Foreskin fibroblast (primary cell): ENCODE measurements at places on chromosomes 11 and 22.

DNA sequence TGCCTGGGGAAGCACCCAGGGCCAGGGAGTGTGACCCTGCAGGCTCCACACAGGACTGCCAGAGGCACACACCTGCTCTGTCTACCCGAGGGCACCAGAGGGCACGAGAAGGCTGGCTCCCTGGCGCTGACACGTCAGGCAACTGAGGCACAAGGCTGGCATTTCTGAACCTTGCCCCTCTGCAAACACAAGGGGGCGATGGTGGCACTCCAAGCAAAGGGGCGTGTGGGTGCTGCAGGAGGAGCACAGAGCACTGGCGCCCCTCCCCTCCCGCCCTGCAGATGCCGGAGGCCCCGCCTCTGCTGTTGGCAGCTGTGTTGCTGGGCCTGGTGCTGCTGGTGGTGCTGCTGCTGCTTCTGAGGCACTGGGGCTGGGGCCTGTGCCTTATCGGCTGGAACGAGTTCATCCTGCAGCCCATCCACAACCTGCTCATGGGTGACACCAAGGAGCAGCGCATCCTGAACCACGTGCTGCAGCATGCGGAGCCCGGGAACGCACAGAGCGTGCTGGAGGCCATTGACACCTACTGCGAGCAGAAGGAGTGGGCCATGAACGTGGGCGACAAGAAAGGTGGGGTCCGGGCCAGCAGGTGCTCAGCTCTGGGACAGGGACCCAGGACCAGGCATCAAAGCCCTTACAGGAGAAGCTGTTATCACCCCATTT is 20.8 kb upstream of the TXNRD2 start:
- peak; percentile 73 for DNase-seq

DNA sequence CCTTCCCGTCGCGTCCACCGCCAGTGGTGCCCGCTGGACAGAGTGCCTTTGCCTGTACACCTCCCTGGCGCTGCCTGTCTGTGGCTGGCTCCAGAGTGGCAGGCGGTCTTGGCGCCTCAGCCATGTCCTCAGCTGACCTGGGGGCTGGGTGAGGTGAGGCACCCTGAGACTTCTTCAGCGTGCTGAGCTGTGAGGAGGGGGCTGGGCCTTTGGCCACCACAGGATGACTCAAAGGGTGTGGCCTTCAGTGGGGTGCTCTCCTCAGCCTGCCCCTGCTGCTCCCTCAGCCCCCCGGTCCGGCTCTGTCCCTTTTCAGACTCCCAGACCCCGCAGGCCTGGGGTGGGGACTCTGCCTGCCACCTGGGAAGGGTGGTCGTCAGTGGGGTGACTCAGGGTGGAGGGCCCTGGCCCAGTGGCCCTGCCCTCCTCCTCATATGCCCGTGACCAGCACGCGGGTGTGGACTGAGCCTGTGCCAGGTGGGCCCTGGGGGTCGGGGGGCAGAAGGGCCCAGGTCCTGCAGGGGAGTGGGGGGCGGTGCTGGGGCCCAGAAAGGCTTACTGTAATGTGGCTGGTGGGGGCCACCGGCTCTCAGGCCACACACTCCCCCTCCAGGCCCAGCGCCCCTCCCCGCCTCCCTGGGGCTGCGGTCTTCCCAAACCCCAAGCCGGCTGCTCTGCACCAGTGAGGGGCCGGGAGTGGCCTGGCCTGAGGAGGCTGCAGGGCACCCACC is 15.9 kb downstream of the CRELD2 start:
- peak; percentile 20 for DNase-seq

GRCh38 chr11:29916040-29916439 is 100.8 kb downstream of the KCNA4 start:
- DNase-seq = no peak

- DNase-seq = no peak
Observed at GRCh38 chr22:21636629-21637218, 4.2 kb downstream of the CCDC116 start.

DNA sequence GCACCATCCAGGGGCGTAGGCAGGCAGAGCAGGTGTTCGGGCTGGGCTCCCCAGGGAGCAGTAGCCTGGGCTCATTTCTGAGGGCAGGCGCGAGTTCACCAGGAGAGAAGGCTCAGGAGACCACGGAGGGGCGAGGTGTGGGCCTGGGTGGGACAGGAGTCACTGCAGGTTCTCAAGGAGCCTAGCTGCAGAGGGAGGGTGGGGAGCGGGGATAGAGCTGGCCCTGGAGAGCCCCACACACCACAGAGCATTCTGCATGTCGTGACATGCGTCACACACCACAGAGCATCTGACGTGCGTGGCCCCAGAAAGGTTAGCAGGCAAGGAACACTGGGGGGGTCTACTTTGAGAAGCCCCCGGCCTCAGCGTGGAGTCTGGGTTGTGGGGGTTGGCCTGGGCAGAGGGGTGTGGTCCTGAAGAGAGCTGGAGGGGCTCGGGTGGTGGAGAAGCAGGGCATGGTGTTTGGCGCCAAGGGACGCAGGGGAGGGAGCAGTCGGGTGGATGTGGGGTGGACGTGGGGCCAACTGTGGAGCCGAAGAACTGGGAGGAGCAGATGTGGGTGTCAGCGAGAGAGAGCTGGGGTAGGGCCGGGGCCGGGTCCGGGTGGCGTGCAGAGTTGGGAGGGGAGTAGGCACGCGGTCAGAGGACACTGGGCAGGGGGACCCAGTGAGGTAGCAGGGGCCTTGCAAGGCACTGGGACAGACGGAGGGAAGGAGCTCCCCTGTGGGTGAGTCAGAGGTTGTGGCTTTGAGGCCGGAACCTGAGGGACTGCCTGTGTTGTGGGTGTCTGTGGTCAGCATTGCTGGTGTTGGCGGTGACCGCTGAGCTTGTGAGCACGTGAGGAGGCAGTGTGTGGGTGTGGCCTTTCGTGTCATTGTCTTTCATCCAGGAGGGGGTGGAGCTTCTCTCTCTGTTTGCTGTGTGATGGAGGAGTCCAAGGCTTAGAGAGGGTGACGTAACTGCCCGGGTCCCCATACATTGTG is 25.5 kb downstream of the CTTN start:
- peak; percentile 92 for DNase-seq

GRCh38 chr22:32712644-32713355 is 88.7 kb upstream of the TIMP3 start:
- DNase-seq = peak; percentile 48

DNA sequence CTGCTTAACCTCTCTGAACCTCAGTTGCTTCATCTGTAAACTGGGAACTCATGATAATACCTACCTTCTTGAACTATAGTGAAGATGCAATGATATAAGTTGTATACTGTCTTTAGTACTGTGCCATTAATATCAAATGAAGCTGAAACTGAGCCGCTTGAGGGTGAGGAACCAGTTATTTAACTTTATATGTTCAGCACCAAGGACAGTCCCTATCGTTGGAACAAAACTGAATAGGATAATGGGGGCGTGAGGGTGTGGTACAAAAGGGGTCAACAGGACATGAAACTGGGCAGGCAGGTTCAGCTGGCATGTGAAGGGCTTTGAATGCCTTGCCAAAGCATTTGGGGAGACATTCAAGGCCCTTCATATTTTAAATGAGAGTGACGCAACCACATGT is 112.6 kb downstream of the C11orf91 start:
- no peak for DNase-seq
